ENCODE measurements at places on chromosomes 2 and 18. TPM values are rescaled to one million over a fixed set of nuclear protein-coding genes. Genes with fewer than 3 reads are reported as not detected.

SPATA3 gene
- total RNA-seq = not detected

GPAT2 gene
- 5.3 TPM for total RNA-seq

LIMS2 gene
- total RNA-seq = 173 TPM

CSRNP3 gene
- total RNA-seq = 4.0 TPM

TGIF1 gene
- total RNA-seq = 8.1 TPM

ANKRD36B gene
- 3.8 TPM for total RNA-seq

POTEI gene
- total RNA-seq = not detected

CFAP65 gene
- total RNA-seq = not detected

SULT1C4 gene
- 2.7 TPM for total RNA-seq

DNAH7 gene
- 0.11 TPM for total RNA-seq

TMEM169 gene
- 0.25 TPM for total RNA-seq

UGT1A9 gene
- not detected for total RNA-seq

ELOA2 gene
- total RNA-seq = not detected

XIRP2 gene
- 364 TPM for total RNA-seq

SIGLEC15 gene
- total RNA-seq = 0.19 TPM

SERPINB10 gene
- not detected for total RNA-seq

DGUOK gene
- total RNA-seq = 21.9 TPM

PLEK gene
- 4.8 TPM for total RNA-seq

IL36A gene
- total RNA-seq = not detected

SERPINB2 gene
- not detected for total RNA-seq

ZSWIM2 gene
- not detected for total RNA-seq

SERPINB3 gene
- not detected for total RNA-seq

KCNIP3 gene
- total RNA-seq = 4.6 TPM

CERKL gene
- not detected for total RNA-seq

ID2 gene
- 32.2 TPM for total RNA-seq

C2orf72 gene
- total RNA-seq = 0.05 TPM

ATP6V1C2 gene
- 0.69 TPM for total RNA-seq

ST8SIA3 gene
- total RNA-seq = not detected

RTP5 gene
- total RNA-seq = not detected

ALPP gene
- not detected for total RNA-seq

C2orf81 gene
- total RNA-seq = 0.82 TPM

LRRC30 gene
- total RNA-seq = not detected

Data from left ventricle myocardium inferior (tissue), 1 donor.